ENCODE measurements at places on chromosomes 2 and 18.

GRCh38 chr2:111634050-111634794 is 249.8 kb downstream of the ANAPC1 start:
- no peak for DNase-seq

- DNase-seq = no peak
Measured at GRCh38 chr18:55343396-55344073, 244.5 kb downstream of the TCF4 start.

DNA sequence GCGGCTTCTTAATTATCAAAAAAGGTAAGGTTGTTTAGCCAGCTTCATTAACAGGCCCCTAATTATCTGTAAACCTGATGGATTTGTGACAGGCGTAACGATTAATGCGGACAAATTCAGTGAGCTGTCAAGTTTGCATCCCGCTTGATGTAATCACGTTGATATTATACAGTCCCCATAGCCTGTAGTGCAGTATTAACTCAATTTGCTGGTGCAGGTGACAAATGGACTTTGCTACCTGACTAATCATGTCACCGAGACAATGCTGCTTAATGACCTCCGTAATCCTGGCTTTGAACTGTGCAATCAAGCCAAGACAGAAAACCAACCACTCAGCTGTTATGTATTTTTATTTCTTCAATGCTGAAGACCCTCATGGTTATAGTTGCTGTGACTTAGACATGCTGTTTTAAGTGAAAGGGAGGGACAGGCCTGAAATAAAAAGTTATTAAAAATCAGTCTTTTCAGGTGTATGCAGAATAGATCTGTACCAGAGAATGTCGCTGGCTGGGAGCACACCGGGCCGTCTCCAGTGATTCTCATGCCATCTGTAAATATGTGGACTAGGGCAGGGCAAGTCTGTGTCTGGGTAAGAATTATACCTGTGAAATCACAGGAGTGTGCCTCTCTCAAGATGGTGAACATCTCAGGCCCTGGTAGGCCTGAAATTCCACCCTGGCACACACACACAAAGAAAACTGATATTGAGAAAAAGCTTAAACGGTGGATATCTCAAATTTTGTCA is 4.3 kb downstream of the TSHZ1 start:
- no peak for DNase-seq

- DNase-seq = no peak
Measured at GRCh38 chr2:56068746-56069145, 115.0 kb upstream of the CCDC85A start.

GRCh38 chr2:77161009-77161408 is 361.2 kb downstream of the LRRTM4 start:
- DNase-seq = no peak

GRCh38 chr18:371609-371982 is 103.7 kb upstream of the THOC1 start:
- DNase-seq = no peak

GRCh38 chr2:97870396-97870843 is 125.3 kb downstream of the TMEM131 start:
- no peak for DNase-seq

GRCh38 chr2:38394903-38395341 is 17.8 kb upstream of the ATL2 start:
- no peak for DNase-seq

GRCh38 chr18:54003195-54003594 is 221.3 kb downstream of the MBD2 start:
- no peak for DNase-seq

- DNase-seq = no peak
Measured at GRCh38 chr18:47593744-47594472, 336.6 kb downstream of the SMAD2 start.

DNA sequence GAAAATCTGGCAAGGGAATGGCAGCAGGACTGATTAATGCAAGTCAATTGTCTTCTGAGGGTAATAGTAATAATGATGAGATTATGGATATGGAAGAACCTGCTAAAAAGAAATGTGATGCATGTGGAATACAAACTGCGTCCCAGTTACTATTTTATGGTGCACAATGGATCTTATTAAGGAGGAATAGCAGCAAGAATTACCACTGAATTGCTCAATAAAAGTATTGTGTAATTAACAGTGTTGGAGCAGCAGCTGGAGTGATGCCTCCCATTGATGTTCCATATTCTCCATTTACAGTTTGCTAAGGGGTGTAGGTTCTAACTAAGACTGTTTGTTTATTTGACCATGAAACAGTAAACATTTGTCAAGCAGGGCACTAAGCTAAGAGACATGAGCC is 167.9 kb downstream of the HRH4 start:
- DNase-seq = no peak

- DNase-seq = peak; percentile 53
Measured at GRCh38 chr2:64311948-64312621, 141.9 kb upstream of the LGALSL start.

- no peak for DNase-seq
Measured at GRCh38 chr2:226799976-226800940, 638 bp upstream of the IRS1 start.

- DNase-seq = no peak
Measured at GRCh38 chr2:217650229-217650628, 352.6 kb downstream of the TNS1 start.

- DNase-seq = no peak
Measured at GRCh38 chr2:33412920-33413319, 63.5 kb upstream of the RASGRP3 start.

- DNase-seq = no peak
Measured at GRCh38 chr2:105690566-105690965, 54.1 kb upstream of the NCK2 start.

GRCh38 chr2:54480025-54480424 is 23.9 kb downstream of the SPTBN1 start:
- DNase-seq = no peak

- DNase-seq = no peak
Measured at GRCh38 chr2:150876251-150876950, 385.3 kb downstream of the RBM43 start.

GRCh38 chr2:199929262-199929661 is 18.2 kb downstream of the C2orf69 start:
- no peak for DNase-seq

- no peak for DNase-seq
Measured at GRCh38 chr2:164824872-164825271, 16.8 kb downstream of the COBLL1 start.

DNA sequence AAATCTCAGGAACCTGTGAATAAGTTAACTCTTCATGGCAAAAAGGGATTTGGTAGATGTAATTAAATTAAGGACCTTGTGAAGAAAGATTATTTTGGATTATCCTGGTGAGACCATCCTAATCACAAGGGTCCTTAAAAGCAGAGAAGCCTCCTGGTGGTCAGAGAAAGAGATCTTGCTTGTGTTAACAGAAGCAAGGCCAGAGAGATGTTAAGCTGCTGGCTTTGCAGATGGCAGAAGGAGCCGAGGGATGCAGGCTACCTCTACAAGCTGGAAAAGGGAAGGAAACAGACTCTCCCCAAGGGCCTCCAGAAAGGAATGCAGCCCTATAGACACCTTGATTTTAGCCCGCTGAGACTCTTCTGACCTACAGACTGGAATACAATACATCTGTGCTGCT is 197.0 kb downstream of the STK39 start:
- no peak for DNase-seq

DNA sequence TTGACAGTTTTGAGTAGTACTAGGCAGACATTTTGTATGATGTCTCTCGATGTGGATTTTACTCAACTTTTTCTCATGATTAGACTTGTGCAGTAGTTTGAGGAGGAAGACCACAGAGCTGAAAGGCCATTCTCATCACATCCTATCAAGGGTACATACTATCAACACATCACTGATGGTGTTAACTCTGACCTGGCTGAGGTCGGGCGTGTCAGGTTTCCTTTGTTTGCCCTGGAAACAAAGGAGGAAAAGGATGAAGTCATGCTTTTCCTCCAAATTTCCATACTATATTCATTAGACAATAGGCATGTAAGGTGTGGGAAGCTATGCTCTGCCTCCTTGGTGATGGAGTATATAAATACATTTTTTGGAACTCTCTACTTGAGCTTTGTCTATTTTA is 211.1 kb downstream of the DSEL start:
- no peak for DNase-seq

- no peak for DNase-seq
Measured at GRCh38 chr2:174263997-174264396, 15.7 kb upstream of the OLA1 start.

GRCh38 chr18:10018289-10018688 is 104.5 kb downstream of the VAPA start:
- no peak for DNase-seq

DNA sequence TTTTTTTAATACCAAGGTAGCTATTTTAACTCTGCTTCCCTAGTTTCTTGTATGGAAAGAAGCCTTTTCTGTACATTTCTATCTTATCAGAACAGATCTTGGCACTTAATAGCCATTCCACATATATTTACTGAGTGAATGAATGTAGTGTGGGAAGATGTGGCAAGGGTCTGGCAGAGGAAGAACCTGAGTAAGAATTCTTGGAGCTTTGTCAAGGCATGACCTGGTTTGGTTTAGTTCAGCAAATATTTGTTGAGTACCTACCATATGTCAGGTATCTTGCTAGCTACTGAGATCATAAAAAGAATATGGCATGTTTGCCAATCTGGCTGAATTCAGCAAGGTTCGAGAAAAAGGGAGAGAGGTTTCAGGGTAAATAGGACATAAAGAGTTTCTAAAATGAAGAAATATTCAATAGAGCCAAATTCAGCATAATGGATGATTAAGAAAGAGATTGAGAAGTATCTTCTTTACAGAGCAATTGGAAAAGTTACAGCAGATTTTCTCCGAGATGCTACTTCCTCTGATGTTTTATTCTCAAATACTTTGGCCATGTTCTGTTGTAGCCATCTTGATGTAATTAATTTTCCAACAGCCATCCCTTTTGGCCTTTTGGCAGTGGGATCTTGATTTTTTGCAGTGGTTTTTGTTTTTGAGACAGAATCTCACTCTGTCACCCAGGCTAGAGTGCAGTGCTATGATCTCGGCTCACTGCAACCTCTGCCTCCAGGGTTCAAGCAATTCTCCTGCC is 21.7 kb upstream of the MEP1B start:
- DNase-seq = no peak

GRCh38 chr2:156537141-156537540 is 101.0 kb downstream of the GPD2 start:
- DNase-seq = no peak

GRCh38 chr2:173028141-173028540 is 47.5 kb upstream of the MAP3K20 start:
- DNase-seq = no peak

DNA sequence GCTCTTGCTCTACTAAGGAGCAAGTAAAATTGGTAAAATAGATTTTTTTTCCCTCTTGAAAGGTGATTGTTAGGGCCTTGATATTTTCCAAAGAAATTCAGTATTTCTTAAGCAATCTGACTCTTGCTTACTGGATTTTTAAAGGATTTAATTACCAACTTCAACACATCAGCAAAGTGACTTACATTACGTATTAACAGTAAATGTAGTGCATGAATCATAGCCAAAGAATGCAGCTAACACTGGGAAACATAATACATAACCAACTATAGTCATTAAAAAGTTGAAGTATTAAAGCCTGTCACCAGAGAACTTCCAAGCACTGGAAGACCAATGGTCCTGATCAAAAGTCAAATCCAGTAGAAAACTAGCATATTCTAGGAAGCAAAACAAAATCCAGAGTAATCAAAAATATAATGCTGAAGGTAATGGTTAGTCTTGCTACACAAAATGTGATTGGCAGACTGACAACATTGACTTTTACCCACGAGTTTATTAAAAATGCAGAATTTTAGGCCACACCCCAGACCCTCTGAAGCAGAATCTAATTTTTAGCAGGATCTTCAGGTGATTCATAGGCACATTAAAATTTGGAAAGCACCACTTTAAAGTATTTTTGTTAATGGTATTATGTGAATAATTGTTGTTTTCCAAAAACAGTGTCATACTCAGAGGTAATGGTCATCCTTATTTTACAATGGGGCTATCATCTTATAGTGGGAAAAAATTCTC is 31.8 kb upstream of the CAVIN2 start:
- DNase-seq = no peak

DNA sequence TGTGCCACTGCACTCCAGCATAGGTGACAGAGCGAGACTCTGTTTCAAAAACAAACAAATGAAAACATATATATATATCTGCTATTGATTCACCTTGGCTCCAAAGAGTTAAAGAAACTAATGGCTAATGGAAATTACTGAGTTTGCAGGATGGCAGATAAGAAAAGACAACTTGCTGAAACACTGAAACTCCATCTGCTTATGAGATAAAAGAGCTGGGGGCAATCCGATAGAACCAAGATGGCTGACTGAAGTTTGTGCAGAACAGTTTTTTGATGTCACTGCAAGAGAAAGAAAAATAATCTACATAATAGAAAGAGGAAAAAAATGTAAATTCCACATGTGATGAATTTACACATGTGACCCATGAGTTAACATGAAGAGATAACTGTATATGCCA is 88.2 kb downstream of the LRATD1 start:
- DNase-seq = no peak

- no peak for DNase-seq
Measured at GRCh38 chr2:54308186-54308585, 52.2 kb upstream of the TSPYL6 start.

- DNase-seq = no peak
Measured at GRCh38 chr2:128784626-128785306, 466.1 kb upstream of the HS6ST1 start.

GRCh38 chr2:159090514-159091201 is 122.2 kb downstream of the TANC1 start:
- no peak for DNase-seq

DNA sequence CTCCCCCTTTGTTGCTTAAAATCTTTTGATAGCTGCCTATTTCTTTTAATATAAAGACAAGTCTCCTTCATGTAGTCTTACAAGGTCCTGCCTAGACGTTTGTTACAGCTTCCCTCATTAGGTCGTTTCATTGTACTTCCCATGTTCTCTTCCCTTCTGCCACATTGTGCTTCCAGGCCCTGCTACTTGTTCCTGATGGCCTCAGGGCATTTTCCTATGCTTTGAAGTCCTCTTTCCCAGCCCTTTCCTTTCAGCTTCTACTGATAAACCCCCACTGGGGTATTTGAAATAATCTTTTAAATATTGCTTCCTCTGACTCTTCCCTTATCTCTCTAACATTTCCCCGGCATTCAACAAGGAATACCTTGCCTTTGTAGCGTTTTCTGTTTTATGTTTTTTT is 67.4 kb downstream of the UBE2E3 start:
- no peak for DNase-seq

DNA sequence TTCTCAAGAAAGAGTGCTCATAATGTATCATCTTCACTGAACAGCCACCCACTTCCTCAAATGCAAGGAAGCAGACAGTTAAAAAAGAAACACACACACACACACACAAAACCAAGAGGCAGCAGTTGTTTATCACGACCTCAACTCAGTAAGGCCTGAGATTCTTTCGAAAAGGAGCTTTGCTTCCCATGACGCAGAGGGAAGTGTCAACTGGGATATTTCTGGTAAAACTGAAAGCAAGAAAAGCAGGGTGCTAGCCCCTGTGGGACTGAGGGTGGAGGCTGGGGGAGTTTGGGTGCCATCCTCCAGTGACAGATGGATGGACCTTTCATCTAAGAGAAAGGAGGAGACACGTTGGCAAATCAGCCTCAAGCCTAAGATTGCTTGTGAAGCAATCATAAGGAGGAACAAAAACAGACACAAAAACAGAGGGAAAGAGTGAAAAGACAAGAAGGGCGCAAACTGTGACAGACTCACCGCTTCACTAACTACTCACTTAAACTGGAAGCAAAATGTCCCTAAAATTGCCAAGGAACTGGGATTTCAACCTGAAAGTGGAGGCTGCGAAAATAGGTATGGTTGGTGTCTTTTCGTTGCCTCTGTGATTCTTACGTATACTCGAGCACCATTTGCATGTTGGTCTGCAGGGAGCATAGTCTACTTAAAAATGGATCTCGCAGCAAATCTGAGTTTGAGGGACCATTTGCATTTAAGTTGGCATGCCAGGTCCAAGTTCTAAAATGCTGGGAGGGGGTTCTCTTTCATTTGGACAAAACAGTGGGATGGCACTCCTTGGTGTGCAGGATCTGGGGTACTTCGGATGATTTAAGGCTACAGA is at the start of gene ARHGAP25:
Gene ARHGAP25 (plus strand): TSS at position 124 of the 838 bp plus-strand sequence. CDS start 389 bp downstream, at position 513.
- DNase-seq = no peak

Data from thoracic aorta (tissue), 2 donors.